ENCODE measurements at places on chromosomes 13 and 19. TPM values are rescaled to one million over a fixed set of nuclear protein-coding genes. Genes with fewer than 3 reads are reported as not detected.

FCHO1 gene
- 1.7 TPM for total RNA-seq

ZNF57 gene
- total RNA-seq = not detected

SYNGR4 gene
- total RNA-seq = not detected

ZNF728 gene
- total RNA-seq = not detected

SLC6A16 gene
- total RNA-seq = 4.6 TPM

PRR19 gene
- total RNA-seq = 1.4 TPM

GPR12 gene
- total RNA-seq = 0.14 TPM

IGFL2 gene
- 9.8 TPM for total RNA-seq

TINCR gene
- 0.38 TPM for total RNA-seq

Measured in astrocyte (in vitro differentiated cells and primary cell).